ENCODE measurements at places on chromosomes 6 and 20. TPM values are rescaled to one million over a fixed set of nuclear protein-coding genes. Genes with fewer than 3 reads are reported as not detected.

Gene ZFP64
- 18.4 TPM for total RNA-seq

Gene HTR1E
- not detected for total RNA-seq

Gene TNXB
- 207 TPM for total RNA-seq

Gene STMND1
- not detected for total RNA-seq

Gene BLTP3A
- 10.1 TPM for total RNA-seq

Gene HLA-DRB5
- total RNA-seq: 4.7 TPM

Gene MARCKS
- total RNA-seq: 46.4 TPM

Gene CFAP206
- total RNA-seq: not detected

Gene FAM217B
- 12.8 TPM for total RNA-seq

Gene NEU1
- 26.0 TPM for total RNA-seq

Gene KCNG1
- 7.9 TPM for total RNA-seq

Gene GLP1R
- not detected for total RNA-seq

Gene PDE10A
- 15.0 TPM for total RNA-seq

Gene C2
- 2.9 TPM for total RNA-seq

Gene LY86
- total RNA-seq: 4.9 TPM

Gene SIRPB1
- total RNA-seq: 2.5 TPM

Gene LRRC73
- total RNA-seq: not detected

Gene SDCBP2
- total RNA-seq: 43.5 TPM

Gene ITPR3
- total RNA-seq: 50.1 TPM

Gene TSHZ2
- 30.4 TPM for total RNA-seq

Gene ISM1
- 14.5 TPM for total RNA-seq

All from vagina (tissue), 2 donors.